Kasumi-1 (cell line): ENCODE measurements at places on chromosomes 1 and 21.

- DNase-seq, result no peak
Observed at GRCh38 chr1:20399196-20399595, 86.8 kb downstream of the CAMK2N1 start.

- DNase-seq, result peak; percentile 1
Observed at GRCh38 chr1:23836037-23836436, 10.8 kb upstream of the HMGCL start.

- DNase-seq, result no peak
Observed at GRCh38 chr21:24716281-24716918, 890.9 kb downstream of the MRPL39 start.

GRCh38 chr1:2348346-2349325 is 42.7 kb downstream of the MORN1 start:
- DNase-seq, result no peak

DNA sequence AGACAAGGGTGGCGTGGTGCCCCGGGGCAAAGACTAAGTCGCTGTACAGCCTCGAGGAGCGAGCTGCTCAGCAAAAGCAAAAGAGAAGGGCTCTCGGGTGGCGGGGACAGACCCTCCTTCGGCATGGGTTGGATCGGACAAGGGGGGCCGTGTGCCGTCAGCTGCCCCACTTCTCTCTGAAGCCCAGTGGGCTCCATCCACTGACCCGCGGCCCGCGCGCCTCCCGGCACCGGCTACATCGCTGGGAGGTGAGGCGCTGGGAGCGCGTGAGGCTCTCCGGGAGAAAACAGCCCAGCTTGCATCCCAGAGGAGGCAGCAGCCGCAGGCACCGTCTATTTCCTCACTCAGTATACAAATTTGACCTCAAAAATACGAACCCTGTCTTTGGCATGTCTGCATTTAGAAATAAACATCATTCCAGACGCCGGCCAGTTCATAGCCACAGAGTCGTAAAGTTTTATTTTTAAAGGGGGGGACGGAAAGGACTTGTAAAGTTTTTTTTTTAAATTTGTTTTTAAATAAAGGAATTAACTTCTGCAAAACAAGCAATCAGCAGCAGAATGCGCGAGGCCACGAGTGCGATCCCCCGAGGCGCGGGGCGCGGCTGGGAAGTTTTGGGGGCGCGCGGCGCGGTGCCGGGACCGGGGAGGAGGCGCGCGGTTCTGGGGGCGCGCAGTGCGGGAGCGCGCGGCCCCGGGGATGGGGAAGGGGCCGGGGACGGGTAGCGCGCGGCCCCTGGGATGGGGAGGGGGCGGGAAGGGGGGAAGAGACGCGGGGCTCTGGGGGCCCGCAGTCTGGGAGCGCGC is 689 bp upstream of the GPR137B start:
- peak; percentile 17 for DNase-seq

- DNase-seq, result no peak
Observed at GRCh38 chr1:231317306-231318014, 20.2 kb downstream of the EXOC8 start.

DNA sequence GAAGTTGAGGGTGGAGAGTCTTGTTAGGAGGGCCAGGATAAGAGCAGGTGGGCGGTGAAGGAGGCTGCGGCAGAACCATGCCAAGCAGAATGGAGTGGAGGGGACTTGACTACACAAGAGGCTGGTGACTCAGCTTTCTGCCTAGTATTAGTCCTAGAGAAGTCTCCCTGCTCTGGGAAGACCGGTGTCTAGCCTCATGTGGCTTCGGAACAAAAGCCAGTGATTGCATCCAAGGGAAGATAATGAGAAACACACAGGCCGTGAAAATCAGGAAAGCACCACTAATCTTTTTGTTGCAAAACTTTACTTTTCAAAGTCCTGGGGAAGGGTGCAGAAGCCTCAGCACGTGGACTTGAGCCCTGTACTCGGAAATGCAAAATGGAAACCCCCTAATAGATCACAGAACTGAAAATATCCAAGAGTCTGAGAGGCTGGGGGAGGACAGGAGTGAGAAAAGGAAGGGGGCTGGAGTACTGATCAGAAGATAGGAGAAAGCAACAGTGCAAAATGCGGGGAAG is 31.4 kb downstream of the DDR2 start:
- no peak for DNase-seq

GRCh38 chr1:196366817-196367495 is 241.3 kb downstream of the KCNT2 start:
- peak; percentile 19 for DNase-seq

GRCh38 chr1:219626865-219627264 is 14.0 kb upstream of the ZC3H11B start:
- no peak for DNase-seq

DNA sequence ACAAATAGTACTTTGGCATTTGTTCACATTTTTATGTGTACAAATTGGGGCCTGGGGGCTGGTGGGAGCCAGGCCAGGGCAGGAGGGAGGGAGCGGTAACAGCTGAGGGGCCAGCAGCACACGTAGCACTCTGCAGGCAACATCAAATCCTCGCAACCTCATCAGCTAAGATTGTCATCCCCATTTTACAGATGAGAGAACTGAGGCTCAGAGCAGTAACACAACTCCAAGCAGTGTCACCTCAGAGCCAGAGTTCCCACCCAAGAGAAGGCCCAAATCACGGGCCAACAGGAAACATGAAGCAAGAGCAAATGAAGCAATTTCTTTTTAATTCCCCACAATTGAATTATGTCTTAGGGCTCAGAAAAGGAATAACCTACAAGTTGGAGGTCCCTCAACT is 14.1 kb downstream of the IFFO2 start:
- DNase-seq, result no peak

DNA sequence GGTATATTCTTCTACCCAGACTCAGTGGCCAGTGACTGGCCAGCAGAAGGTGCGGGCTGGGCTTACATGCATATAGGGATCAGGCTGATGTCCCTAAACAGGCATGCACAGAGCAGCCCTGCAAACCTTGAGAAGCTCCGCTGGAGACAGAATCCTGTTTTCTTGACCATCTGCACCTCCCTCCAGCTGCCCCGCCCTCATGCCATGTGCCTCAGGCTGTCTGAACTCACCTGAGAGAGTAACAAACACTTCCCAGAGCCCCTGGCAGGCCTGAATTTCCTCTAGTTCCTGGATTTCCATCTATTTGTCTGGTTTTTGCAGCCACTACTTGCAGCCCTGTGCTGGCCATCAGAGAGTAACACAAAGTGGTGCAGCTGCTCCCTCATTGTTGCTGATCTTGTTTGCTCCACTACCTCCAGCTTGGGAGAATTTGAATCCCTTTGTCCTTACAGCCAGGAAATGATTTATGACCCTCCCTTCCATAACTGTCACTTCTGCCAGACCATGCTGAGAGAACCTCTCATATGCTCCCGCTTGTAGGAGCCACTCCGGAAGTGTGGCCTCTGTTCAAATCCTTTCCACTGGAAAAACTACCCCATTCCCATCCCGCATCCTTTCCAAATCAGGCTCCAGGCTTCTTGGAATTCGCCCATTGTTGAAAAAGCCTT is 113.6 kb downstream of the NMNAT2 start:
- DNase-seq, result no peak

DNA sequence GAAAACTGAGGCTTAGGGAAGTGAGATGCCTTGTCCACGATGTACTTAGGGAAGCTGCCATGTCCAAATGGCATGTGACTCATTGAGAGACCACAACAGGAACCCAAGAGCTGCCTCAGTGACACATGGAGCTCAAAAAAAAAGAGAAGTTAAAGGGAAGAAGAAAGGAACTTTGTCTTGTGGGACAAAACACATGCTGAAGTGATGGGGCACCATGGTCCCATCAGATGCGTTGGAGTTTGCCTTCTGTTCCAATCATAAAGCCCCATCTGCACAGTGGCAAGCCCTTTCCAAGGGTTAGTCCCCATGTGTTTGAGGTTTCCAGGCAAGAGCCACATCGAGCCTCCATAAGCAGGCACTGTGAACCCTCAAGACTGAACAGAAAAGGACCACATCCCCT is 8.0 kb downstream of the MED8 start:
- DNase-seq, result peak; percentile 93

DNA sequence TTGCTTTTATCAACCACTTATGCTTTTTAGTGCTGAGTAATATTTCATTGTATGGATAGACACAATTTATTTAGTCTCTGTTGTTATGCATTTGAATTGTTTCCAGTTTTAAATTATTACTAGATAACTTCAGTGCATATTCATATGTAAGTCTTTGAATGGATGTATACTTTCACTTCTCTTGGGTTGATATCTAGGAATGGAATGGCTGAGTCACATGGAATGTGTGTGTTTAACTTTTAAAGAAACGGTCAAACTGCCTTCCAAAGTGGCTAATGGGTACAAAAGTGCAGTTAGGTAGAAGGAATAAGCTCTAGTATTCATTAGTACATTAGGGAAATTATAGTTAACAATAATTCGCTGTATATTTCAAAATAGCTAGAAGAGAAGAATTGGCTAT is 82.4 kb downstream of the NPHS2 start:
- no peak for DNase-seq

- no peak for DNase-seq
Observed at GRCh38 chr1:51915951-51916350, 37.4 kb upstream of the NRDC start.

GRCh38 chr1:183282101-183282855 is 96.2 kb downstream of the LAMC2 start:
- no peak for DNase-seq
